Astrocyte (in vitro differentiated cells and primary cell): ENCODE measurements at places on chromosomes 4 and X. TPM values are rescaled to one million over a fixed set of nuclear protein-coding genes. Genes with fewer than 3 reads are reported as not detected.

Gene UGT2B10
- not detected in 2 replicates for total RNA-seq

Gene CDX4
- not detected in 2 replicates for total RNA-seq

Gene CCDC158
- total RNA-seq = not detected in 2 replicates

Gene SLC6A14
- not detected in 2 replicates for total RNA-seq

DNA sequence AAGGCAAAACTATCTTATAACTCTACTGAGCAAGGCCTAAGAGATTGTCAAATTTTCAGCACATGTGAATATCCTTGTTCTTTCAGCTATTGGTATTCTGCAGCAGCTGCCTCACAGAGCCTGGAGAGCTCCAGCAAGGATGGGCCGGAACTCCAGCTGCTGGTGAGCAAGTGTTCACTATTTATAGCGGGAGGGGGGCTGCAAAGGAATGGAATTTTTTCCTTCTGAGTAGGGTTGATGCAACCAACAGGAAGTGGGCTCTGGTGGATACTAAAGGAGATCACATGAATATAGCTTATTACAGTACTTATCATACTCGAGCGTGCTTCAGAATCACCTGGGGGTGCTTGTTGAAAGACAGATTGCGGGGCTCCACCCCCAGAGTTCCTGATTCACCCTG is 20.2 kb upstream of the SETD7 start:
- peak; percentile 78 for DNase-seq

GRCh38 chr4:41471126-41472071 is 66.6 kb upstream of the LIMCH1 start:
- no peak for DNase-seq

DNA sequence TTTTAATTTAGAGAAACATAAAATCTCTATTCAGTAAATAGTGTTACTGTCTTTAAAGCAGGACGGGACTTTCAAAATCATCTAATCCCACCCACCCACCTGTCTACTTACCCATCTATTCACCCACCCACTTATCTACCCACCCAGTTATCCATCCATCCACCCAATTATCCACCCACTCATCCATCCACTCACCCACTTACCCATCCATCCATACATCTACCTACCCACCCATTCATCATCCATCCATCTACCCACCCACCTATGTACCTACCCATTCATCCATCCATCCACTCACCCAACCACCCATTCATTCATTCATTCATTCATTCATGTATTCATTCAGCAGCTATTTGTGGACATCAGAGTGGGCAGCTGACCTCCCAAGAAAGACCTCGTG is 30.6 kb downstream of the MAN2B2 start:
- DNase-seq = no peak

- peak; percentile 84 for DNase-seq
Observed at GRCh38 chr4:27217261-27217769, 356.7 kb downstream of the STIM2 start.

DNA sequence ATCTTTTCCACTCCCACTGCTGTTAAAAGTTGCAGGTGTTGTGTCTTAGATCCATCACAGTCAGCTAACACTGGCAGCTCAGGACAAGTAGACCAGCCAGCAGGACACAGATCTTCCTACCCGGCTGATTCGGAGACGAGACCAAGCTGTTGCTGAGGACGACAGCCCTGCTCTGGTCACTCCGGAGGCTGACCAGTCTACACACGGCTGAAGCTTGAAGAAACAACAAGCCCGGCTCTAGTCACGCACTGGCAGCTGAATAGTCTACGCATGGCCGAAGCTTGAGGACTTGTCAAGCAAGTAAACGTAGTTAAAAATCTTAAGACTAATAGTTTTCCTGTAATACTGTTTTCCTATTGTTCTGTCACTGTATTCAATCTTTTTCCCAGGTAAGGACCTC is 1.8 kb downstream of the ACOX3 start:
- no peak for DNase-seq

- DNase-seq = peak; percentile 96
Observed at GRCh38 chr4:23333556-23333945, 556.3 kb downstream of the PPARGC1A start.

GRCh38 chr4:87566276-87566675 is 37.1 kb upstream of the SPARCL1 start:
- DNase-seq = no peak

GRCh38 chr4:39120418-39120817 is 58.4 kb downstream of the KLHL5 start:
- no peak for DNase-seq

- DNase-seq = no peak
Observed at GRCh38 chr4:9847968-9848748, 66.7 kb downstream of the DRD5 start.

GRCh38 chr4:6325788-6326290 is 56.2 kb downstream of the WFS1 start:
- no peak for DNase-seq

GRCh38 chrX:81336455-81337152 is 134.7 kb downstream of the SH3BGRL start:
- DNase-seq = peak; percentile 25

DNA sequence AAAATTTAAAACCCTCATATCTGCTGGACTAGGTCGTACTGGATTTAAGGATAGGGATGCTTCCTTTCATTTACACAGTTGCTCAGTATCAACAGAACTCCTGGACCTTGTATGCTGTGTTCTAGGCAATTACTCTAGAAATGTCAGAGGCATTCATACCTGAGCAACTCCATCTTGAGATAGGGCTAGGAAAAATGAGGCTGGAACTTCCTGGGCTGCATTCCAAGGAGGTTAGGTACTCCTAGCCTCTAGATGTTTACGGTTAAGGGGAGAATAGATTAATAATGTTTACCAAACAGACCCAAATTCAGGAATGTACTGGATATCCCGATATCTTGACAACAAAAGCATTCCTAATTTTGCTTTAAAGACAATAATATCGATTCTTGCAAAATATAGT is 84.7 kb upstream of the NLGN4X start:
- no peak for DNase-seq

GRCh38 chrX:10676235-10676957 is 56.0 kb upstream of the MID1 start:
- no peak for DNase-seq

- DNase-seq = no peak
Observed at GRCh38 chrX:48883729-48884128, 13.8 kb downstream of the TIMM17B start.

DNA sequence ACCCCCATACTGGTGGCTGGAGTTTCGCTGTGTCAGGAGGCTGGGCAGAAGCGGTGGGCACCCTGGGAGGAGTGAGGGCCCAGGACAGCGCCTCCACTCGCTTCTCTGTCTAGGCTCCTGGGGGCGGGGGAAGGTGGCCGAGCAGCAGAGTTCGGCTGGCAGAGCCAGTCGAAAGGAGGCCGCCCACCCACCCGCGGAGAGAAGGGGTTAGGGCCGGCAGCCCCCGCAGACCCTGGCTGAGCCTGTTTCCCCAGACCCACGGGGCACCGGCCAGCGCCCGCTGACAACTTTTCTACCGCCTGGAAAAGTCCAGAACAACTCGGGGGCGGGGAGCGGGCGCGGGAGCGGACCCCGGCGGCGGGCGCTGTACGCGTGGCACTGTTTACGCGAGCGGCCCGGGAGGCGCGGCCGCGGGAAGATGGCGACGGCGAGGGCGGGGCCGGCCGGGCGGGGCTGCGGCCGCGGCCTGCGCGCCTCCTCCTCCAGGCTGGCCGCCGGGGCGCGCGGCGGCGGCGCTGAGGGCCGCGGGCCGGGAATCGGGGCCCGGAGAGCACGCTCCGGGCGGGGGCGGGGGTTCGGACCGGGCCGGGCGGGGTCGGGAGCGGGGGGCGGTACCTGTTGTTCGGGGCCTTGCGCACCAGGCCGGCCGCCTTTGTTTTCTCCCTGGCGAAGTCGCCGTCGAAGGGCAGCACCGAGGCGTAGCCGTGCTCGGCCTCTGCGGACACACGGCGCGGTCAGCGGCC is 628 bp downstream of the MXD4 start:
- peak; percentile 8 for DNase-seq

DNA sequence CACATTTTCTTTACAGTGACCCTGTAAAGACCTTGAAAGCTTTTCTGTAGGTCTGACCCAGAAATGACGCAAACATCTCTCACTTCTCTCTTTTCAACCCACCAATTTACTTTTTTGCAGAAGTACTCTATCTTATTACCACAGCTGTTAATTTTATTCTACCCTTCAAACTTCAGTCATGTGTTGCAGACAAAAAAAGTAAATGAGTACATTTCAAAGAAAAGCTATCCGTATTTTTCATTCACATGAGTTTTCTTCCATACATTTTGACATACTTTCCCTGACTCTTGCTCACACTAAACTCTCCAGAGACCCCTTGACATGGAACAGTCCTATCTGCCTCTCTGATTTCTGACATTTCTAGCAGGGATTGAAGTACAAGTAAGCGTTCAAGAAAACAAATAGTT is 51.7 kb downstream of the SLC7A11 start:
- no peak for DNase-seq

GRCh38 chr4:153579410-153579809 is 104.7 kb upstream of the TLR2 start:
- no peak for DNase-seq

DNA sequence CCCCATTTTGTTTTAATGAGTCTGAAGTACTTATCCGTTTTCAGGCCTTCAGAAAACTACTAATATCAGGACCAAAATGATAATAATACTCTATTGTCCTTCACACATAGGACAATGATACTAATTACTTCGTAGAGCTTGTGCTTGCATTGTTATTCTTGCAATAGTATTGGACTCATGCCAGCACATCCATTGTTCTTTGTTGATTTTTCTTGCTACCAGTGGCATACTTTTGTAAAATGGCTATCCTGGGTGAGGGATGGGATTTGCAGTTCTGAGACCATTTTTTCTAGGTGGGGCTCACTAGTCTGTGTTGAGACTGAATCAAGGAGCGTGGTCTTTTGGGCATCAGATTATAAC is 195.3 kb downstream of the MAML3 start:
- no peak for DNase-seq

- no peak for DNase-seq
Observed at GRCh38 chrX:28273736-28274135, 292.5 kb upstream of the DCAF8L1 start.

DNA sequence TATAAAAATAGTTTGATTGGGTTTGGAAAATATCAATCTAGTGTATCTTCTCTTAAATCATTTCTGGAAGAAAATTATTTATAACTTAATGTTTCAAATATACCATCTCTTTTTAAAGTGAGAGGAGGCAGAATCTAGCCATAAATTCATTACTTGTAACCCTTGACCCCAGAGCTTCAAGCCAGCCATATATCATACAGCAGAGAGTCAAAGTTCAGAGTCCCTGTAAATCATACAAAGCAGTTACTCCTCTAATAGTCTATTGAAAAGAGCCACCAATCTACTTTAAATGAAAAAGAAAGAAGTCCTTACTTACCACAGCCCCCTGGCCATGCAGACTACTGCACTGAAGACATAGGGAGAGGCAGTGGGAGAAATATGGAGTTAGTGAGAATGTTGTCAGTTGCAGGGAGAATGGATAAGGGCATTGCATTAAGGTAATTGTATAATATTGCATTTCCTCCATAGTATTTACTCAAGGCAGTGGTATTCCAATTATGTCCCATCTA is 229.5 kb downstream of the NKX6-1 start:
- no peak for DNase-seq

DNA sequence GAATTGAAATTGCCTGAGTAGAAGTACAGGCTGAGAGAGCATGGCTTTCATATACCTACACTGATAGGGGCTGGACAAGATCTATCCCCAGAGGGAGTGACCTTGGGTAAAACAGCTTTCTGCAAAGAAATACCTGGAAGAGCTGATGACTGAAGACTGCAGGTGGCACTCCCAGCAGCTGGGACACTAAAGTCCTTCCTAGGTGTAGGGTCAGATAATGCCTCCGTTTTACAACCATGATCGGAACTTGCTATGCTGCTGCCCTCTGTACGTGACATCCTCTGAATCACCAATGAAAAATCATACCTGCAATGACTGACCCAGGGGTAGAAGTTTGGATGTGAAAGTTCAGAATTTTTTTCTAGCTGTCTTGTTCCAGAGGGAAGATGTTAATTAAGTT is 107.2 kb upstream of the WDR1 start:
- no peak for DNase-seq

DNA sequence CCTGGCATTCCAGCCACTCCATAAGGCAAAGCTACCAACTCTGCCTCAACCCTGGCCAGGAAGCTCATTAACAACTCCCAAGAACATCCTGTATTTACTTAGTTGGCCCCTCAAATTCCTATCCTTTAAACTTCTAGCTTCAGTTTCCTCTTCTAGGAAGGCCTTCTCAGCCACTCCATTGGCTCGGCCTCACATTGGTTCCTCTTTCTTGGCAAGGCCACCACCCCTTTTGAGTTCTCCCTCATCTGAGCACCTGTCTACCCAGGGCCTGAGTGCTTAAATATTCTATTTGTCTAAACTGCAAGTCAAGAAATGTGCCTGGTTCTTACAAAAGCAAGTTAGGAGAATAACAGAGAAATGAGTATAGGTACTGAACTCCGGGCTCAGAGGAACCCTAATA is 10.0 kb downstream of the SMC1A start:
- DNase-seq = no peak
